Muscle of leg (tissue), 16 donors: ENCODE measurements at places on chromosomes 16 and 17. TPM values are rescaled to one million over a fixed set of nuclear protein-coding genes. Genes with fewer than 3 reads are reported as not detected.

GRCh38 chr16:74275031-74275636 is 21.5 kb upstream of the PSMD7 start:
- DNase-seq: peak; percentile 57

- peak; percentile 92 for DNase-seq
These were observed at the start of gene TGFB1I1 for GRCh38 chr16:31471875-31472708. Gene TGFB1I1 (plus strand): TSS chr16:31472152. CDS start chr16:31472189, 37 bp downstream.

Gene ZNF750
- 0.04 TPM for total RNA-seq

Gene TERB1
- total RNA-seq: not detected

Gene NEUROD2
- not detected for total RNA-seq

Gene PRRT2
- 8.3 TPM for total RNA-seq

- peak; percentile 16 for DNase-seq
These were observed 108.2 kb downstream of the VAT1L start for GRCh38 chr16:77896415-77897128.

Gene TPPP3
- 230 TPM for total RNA-seq
